ENCODE measurements at places on chromosomes 7 and 10.

DNA sequence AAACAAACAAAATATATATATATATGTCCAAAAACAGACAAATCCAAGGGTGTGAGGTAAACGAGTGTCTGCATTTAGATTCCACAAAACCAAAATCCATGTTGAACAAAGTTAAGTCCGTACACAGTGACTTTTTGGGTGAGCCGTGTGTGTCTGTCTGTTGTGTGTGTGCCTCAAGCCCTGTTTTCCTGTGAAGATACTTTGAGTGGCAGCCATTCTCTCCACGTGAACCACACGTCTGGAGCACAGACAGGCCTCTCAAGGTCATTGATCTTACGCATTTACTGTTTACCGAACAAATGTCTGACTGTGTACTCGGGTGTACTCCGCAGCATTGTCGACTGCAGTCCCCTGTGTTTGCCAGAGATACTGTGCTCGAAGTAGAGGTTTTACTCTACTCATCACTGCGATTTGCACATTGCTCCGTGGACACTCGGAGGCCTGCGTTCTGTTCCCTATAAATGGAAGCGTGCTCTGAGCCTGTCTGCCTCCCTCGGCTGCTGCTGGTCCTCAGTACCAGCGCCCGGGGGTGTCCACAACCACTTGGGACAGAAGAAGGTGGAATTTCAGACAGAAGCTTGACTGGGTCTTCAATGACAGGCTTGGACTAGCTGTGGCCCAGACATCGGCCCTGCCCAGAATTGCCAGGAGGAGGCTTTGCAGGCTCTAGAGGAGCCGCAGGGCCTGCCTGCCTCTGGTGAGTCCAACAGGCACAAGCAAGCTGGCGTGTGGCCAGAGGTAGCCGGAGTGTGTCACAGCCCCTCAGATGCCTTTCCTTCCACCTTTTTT is 22.1 kb downstream of the CYP17A1 start:
- DNase-seq: peak; percentile 72

GRCh38 chr10:98328163-98328562 is 60.2 kb upstream of the LOXL4 start:
- no peak for DNase-seq

GRCh38 chr7:148256433-148256832 is 334.1 kb upstream of the C7orf33 start:
- no peak for DNase-seq

- DNase-seq: no peak
Measured at GRCh38 chr10:18303851-18304801, 163.9 kb downstream of the CACNB2 start.
